Brain pericyte (primary cell): ENCODE measurements at places on chromosomes 2 and 18.

DNA sequence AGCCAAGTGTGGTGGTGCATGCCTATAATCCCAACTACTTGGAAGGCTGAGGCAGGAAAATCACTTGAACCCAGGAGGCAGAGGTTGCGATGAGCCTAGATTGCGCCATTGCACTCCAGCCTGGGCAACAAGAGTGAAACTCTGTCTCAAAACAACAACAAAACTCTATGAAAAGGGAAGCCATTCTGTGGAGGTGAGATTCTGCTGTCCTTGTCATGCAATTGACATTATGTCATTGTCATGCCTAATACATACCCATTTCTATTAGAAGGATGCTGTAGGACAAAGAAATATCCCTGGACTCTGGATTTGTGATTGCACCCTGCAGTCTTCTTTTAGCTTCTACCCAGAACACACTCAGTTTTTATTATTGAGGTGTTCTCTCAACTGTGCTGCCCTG is 8.6 kb downstream of the RASGRP3 start:
- DNase-seq = no peak

GRCh38 chr2:26635401-26635800 is 5.8 kb downstream of the CIB4 start:
- no peak for DNase-seq

DNA sequence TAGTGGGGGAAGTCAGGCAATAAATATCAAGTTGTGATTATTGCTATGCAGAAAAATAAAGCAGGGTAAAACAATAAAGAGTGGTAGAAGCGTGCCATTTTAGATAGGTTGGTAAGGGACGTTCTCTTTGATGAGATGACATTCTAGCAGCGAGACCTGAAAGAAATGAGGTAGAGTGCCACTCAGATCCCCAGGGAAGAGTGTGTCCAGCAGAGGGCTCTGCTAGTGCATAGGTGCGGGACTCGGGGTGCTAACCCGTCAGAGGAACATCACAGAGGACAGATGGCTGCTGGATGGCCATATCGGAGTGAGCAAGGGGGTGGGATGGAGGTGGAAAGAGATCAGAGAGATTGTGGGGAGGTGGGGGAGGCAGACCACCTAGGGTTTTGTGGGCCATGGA is 16.3 kb upstream of the GTF2A1L start:
- no peak for DNase-seq

DNA sequence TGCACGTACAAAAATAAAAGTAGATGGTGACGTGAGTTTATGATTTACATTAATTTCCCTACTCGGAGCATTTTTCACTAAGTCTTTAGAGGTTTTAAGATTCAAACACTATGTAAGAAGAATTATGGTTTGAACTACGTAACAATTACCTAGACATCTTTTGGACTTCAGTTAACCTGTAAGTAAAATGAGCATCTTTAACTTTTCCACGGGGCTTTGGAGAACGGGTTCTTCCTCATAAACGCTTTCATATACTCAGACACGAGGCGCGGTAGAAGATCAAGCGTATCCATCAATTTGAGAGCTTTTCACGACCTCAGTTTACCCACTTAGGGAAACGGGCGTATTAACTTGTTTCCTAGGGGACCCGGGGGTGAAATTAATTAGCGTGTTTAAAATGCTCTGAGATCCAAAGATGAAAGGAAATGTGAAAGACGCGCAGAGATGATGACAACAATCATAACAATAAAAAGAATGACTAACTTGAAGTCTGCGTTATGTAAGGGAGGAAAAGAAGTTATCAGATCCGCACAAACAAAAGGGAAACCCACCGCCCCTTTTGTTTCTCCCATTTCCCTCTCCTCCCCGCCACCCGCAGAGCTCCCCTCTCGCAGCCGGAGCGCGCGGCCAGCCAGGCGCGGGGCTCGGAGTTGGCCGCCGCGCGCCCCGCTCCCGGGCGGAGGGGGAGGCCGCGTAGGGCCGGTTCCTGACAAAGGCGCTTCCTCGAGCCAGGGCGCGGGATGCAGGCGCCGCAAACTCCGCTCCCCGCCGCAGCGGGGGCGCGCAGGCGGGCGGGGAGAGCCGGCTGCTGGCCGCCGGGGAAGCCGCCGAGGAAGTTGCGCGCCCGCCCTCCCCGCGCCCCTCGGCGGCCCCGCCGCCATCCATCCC is 807 bp downstream of the PELI1 start:
- peak; percentile 11 for DNase-seq

- no peak for DNase-seq
These were observed 2.9 kb upstream of the MGAT5 start for GRCh38 chr2:134250840-134251461.

GRCh38 chr2:8249769-8250168 is 432.1 kb upstream of the ID2 start:
- DNase-seq = no peak

DNA sequence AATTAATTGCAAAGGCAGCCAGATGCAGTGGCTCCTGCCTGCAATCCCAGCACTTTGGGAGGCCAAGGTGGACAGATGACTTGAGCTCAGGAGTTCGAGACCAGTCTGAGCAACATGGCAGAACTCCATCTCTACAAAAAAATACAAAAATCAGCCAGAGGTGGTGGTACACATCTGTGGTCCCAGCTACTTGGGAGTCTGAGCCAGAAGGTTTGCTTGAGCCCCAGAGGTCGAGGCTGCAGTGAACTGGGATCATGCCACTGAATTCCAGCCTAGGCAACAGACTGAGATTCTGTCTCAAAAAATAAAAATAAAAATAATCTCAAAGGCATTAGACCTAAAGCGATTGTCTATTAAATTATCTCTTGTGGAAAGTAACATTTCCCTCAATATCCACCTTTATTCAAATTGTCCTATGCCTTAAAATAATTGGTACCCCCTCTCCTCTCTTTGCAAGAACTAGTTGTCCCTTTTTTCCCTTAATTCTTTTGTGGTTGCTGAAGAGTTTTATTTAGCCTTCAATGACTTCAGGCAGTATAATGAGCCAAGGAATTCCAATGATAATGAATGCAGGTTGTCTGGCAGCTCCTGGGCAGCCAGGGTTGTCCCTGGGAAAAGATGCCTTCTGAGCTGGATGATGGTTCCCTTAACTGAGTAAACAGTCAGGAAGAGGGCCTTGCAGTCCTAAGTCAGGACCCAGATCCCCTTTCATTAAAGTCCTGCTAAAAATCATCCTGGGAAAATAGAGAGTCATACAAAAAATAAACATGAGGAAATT is 32.2 kb downstream of the GPR75 start:
- no peak for DNase-seq

DNA sequence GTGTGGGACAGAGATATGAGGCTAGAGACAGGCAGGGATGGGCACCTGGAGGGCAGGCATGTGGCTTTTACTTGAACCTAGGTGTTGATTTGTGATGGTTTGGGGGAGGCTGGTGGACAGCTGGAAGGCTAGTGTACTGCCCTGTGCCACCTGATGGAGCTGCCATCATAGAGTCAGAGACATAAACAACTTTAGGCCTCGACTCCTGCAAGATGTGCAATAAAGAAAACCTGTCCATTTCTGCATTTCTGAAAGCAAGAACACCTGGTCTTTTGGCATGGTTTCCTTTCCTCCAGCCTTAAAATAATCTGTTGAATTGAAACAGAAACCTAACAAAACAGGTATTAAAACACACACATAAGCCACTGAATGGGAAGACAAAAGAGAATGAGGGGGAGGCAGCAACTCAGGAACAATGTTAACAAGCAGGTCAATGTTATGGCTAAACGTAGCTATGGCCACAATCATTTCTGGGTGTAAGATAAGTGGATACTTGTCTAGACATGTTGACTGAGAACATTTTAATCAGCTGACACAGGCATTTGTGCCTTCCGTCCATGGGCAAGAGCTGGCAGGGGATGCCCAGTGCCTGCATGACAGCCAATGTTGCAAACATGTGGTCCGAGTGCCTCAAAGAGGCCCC is 87.8 kb downstream of the KCTD1 start:
- no peak for DNase-seq

DNA sequence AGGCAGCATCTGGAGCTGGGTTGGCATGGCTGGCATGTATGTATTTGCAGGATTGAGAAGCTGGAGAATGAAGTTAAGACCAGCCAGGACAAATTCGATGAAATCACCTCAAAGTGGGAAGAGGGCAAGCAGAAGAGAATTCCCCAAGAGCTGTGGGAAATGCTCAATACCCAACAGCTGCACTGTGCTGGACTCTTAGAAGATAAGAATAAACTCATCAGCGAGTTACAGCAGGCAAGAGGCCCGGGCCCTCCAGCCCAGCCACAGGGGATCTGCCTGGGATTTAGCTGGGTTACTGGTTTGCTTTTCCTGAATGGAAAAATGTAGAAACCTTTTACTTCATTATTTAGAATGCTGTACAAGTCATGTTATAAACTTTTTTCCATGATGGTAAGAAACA is 22.5 kb downstream of the DRC1 start:
- no peak for DNase-seq

- DNase-seq = peak; percentile 82
These were observed 370.8 kb downstream of the OSR1 start for GRCh38 chr2:18987592-18988073.

DNA sequence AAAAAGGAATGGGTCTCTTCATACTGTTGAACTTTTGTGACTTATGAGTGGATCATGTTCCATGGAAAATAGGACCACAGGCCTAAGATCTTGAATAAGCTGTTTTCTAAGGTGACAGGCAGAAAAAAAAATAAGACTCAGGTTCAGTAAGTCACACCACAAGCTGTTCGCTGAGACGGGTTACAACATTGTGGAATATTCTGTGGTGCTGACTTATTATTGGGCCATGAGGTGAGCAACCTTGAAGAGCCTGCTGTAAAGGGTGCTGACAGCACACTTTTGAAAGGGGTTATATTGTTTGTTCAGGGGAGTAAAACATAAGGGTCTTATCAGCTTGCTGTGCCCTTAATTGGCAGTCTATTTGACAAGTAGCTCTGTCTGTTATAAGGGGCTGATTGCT is 439.8 kb upstream of the SLC14A2 start:
- no peak for DNase-seq

DNA sequence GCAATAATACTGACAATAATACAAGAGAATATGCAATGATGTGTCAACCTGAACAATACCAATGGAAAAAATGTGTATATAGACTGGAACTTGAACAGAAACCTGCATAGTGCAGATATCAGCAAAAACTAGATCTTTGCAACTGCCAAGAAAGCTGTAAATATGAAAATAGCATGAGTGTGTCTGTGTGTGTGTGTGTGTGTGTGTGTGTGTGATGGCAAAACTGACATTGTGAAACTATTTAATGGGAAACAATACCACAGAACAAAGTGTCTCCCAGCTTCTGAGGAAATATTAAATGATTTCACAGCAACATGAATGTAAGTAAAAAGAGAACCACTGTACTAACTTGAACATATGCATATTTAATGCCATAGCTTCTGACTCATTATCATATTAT is 558.2 kb upstream of the LINC00305 start:
- DNase-seq = no peak

- DNase-seq = no peak
These were observed 66.4 kb downstream of the LINC00305 start for GRCh38 chr18:64082513-64082912.

- no peak for DNase-seq
These were observed 344.9 kb downstream of the CYRIA start for GRCh38 chr2:16320716-16321115.

DNA sequence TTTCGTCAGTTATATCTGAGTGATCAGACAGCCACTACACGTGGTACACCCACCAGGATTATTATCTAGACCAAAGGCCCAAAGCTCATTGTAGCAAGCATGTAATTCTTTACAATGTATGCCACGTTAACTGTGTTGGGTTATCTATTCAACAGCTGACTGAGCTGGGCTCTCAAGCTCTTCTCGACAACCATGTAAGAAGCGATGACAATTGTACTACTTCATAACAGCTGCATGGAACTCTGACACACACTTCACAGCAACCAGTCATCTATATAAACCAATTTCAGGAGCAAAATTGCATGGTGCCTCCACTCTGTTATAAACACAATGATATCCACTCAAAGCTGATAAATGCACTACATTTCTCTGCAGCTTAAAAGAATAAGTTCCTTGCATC is 701.8 kb downstream of the NR4A2 start:
- no peak for DNase-seq

DNA sequence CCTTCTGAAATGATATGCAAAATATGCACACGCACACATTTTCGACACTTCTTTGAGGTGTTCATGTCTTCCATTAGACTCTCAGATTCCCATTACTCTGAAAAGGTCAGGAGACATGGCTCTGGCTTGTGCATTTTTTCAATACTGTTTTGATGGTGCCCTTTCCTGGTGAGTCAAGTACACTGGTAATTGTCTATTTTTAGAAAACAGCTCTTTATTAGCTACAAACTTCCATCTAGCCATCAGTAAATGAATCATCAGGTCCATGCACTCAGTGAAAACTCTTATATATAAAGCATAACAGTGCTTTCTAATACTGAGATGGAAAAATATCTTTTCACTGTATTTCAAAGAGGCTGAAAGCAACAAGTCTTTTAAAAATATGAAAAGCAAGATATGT is 194.9 kb downstream of the GALNT1 start:
- DNase-seq = no peak

- DNase-seq = no peak
These were observed 197.5 kb upstream of the SKOR2 start for GRCh38 chr18:47448956-47449355.

- no peak for DNase-seq
These were observed 234.3 kb downstream of the CLIP4 start for GRCh38 chr2:29349316-29350030.

- no peak for DNase-seq
These were observed 293.7 kb downstream of the NYAP2 start for GRCh38 chr2:225693259-225693658.

DNA sequence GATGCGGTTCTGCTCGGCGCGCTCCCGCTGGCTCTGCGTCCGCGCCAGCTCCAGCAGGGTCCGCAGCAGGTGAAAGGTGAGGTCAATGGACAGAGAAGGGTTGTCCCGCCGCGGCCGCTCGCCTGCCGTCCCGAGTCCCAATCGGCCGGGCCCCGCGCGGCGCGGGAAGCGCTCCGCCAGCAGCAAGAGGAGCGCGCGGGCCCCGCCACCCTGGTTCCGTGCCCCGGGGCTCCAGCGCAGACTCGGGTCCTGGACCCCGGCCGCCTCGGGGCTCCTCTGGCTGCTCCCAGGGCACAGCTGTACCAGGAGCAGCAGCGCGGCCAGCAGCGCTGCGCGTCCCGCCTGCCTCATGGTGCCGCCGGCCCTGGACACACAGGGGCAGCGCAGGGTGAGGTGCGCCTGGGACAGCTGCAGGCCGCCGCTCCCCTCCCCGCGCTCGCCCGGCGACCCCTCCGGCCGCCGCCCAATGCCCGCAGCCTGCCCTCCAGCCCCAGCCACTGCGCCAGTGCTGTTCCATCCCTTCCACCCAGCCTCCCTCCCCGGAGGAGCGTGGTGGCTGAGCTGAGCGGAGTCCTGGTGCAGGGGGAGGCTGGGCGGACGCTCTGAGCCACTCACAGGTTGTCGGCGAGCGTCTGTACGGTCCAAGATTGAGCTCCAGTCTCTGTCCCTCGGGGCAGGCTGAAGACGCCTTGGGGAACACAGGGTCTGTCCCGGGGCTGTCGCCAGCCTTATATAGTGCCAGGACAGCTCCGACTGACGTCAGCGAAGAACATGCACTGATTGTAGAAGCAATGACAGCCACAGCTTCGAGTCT is 493 bp downstream of the UCN start:
- DNase-seq = no peak

- no peak for DNase-seq
These were observed 179.0 kb downstream of the FAM210A start for GRCh38 chr18:13547347-13547746.
